ENCODE measurements at places on chromosomes 6 and 20. TPM values are rescaled to one million over a fixed set of nuclear protein-coding genes. Genes with fewer than 3 reads are reported as not detected.

BMP2 gene
- total RNA-seq = not detected

NTSR1 gene
- total RNA-seq = not detected

DNA sequence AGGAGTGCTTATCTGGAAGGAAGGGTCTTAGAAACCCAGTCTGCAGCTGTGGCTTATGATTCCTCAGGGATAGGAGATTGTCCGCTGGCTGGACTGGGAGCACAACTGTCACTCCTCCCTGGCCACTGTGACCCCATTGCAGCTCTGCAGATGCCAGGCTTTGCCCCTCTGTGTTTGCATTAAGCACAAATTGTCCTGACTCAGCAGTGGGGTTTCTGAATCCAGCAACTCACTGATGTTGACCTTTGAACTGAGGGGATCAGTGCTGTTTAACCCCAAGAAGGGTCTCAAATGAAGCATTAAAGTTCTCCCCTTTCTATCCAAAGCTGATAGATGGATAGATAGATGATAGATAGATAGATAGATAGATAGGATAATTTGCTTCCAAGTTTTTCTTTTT, 29.5 kb downstream of the DACT2 start:
- DNase-seq = no peak

- no peak for DNase-seq
Observed at GRCh38 chr6:82237013-82237412, 10.5 kb downstream of the IBTK start.

DNA sequence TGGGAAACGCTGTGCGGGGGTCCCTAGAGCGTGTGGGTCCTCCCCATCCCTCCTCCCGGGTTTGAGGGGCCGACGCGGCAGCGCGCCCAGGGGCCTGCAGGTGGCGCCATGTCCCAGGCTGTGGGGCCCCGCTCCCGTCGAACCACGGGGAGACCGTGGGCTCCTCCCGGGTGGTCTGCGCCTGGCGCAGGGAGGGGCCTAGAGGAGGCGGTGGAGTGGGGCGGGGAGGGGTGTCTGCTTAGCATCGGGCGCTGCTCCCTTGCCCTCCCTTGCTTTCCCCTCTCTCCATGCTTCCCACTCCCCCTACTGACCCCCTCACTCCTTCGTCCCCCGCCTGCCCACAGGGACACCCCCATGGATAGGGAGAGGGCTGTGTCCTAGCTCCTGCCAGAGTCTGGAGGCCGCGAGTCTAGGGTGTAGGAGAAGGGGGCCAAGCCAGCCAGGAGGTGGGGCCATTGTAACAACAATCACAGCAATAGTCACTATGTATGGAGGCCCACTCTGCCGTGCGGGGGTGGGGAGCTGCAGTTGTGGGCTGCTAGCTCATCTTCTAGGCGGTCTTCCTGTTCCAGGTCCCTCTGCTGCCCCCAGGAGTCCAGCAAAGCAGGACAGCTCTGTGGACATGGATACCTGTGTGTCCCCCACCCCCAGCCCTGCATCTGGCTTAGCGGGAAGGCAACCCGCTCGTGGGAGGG, 51.7 kb downstream of the CHMP4B start:
- peak; percentile 58 for DNase-seq

- no peak for DNase-seq
Observed at GRCh38 chr6:122803171-122803661, 14.2 kb downstream of the SMPDL3A start.

- no peak for DNase-seq
Observed at GRCh38 chr6:105487040-105487790, 84.3 kb upstream of the PREP start.

GRCh38 chr6:63923139-63923739, 287.6 kb downstream of the PHF3 start:
- DNase-seq = no peak

GRCh38 chr6:169042061-169042460, 211.6 kb downstream of the THBS2 start:
- DNase-seq = no peak

DNA sequence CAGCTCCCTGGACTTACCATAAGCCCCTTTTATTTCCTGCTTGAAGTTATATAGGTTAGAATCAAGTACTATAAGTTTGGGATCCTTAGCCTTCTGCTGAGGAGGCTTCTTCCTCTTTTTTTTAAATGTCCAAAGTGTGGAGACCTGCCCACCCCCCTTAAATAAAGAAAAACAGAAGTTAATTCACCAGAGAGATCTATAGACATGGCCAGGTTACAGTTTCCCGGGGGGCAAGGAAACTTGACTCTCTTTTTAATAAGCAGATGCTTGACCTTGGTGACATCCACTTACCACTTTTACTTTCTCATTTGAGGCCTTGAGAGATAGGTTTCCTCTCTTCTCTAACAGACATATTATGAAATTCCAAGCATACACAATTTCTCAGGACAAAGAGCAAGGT, 88.3 kb downstream of the BMP2 start:
- no peak for DNase-seq

DNA sequence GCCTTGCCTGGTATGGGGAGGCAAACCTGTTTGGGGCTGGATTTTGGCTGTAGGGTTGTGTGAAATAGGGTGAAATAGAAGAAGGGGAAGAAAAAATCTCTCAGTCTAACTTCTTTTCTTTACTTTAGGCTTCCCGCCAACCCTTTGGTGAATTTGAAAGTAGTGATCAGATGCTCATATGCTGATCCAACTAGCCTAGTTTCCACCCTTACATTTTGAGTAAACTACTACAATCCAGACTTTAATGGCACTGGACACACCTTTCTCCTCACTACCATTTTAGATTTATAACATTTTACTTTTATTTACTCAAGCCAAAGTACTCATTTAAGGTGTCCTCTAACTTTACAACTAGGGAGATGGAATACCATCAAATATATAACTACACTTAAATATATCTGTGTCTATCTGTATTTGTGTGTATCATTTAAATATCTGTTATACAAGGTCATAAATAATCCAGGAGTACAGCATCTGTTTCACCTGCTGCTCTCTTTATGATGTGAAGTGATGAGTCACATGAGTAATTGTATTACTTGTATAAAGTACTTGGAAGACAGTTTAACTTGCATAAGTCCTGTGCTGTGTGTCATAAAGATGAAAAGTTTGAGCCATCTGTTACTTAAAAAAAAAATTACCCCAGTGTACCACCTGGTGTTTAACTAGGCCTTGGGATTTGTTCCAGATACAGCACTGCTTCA, 172.1 kb downstream of the CDKAL1 start:
- no peak for DNase-seq

- no peak for DNase-seq
Observed at GRCh38 chr6:144416244-144416643, 131.1 kb downstream of the UTRN start.

DNA sequence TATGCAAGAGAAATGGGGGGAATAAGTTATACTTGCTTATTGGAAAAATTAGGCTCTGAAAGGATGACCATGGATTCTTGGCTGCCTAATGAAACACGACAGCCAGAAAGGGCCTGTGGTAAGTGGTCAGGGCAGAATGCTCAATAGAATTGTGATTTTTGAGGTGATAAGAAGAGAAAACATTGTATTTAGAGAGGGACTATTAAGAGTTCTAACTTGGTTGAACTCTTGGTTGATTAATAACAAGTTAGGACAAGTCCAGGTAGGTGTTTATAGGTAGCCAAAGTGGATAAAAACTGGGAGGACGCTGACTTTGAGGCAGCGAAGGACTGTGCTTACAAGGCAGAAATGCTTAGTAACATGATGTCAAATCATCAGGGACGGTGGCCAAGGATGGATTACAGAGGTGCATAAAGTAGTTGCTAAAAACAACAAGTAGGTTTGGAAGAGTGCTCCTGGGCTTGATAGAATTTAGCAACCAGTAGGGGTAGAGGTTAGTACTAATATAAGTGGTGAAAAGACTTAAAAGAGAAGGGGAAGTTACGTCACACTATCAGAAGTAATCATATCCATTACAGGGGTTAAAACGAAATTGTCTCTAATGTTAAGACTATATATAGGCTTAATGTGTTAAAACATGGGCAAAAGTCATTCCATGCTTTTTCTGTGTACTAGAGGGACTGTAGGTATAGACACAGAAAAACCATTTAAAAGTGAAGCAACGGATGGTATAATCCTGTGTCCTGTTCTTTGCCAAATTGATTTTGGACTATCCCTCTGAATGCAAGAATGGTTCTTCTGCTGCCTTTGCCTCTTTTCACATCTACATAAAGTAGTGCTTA, 98.6 kb downstream of the EYA4 start:
- DNase-seq = no peak

DNA sequence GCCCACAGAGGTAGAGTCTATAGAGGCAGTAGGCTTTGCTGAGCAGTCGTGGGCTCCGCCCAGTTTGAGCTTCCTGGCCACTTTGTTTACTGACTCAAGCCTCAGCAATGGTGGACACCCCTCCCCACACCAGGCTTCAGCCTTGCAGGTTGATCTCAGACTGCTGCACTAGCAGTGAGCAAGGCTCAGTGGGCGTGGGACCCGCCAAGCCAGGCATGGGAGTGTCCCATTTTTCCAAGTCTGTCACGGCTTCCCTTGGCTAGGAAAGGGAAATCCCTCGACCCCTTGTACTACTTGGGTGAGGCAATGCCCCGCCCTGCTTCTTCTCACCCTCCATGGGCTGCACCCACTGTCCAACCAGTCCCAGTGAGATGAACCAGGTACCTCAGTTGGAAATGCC, 135.3 kb upstream of the NT5E start:
- DNase-seq = no peak

DNA sequence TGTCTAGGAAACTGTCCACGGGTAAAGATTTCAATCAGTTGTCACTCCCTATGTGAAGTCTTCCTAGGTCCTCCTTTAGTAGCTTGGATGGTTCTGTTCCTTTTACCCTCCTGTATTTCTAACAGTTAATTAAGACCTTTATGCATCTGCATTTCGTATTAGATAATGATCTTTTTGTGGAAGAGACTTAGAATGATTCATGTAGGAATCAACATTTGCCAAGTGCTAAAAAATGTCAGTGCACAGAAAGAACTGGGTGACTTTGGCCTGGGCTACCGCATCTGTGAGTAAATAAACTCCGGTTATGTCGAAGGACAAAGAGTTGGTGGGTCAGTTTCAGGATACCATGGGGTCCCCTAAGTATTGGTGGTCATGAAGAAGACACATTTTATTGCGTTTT, 918.0 kb downstream of the TFAP2A start:
- no peak for DNase-seq

- DNase-seq = no peak
Observed at GRCh38 chr6:53326372-53327016, 22.3 kb downstream of the ELOVL5 start.

DNA sequence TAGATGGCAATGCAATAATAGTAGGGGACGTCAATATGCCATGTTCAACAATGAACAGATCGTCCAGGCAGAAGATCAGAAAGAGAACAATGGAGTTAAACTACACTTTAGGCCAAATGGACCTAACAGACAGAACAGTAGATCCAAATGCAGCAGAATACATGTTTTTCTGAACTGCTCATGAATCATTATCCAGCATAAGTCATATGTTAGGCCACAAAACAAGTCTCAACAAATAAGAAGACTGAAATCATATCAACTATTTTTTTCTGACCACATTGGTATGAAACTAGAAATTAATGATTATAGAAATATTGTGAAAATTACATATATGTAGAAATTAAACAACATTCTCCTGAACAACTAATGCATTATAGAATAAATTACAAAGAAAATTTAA, 10.2 kb upstream of the DEFB125 start:
- no peak for DNase-seq

DNA sequence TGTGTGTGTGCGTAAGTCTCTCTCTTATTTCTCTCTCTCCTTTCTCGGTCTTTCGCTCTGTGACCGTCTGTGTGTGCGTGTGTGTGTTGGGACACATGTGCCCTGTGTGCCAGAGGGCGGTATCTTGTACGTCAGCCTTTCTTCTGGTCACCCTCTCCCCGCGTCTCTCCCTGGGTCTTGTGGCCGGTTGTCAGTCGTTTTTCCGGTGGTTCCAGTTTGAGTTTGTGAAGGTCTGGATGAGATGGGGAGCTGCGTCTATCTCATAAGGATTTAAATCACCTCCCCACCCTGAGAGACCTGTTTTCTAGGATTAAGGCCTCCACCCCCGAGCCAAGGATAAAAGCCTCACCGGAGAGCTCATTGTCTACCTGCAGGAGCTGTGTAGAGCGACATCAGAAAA, 295.5 kb upstream of the ZNF337 start:
- DNase-seq = no peak

All from activated CD4-positive, alpha-beta memory T cell treated with anti-CD3 and anti-CD28 coated beads, Interleukin-2, amount 10 ng/mL, durations not matched to agents 7 days and 5 days (primary cell).